ENCODE measurements at places on chromosomes 13 and 19.

GRCh38 chr19:4183967-4184717 lies 1.7 kb downstream of the ANKRD24 start:
- no peak for DNase-seq

DNA sequence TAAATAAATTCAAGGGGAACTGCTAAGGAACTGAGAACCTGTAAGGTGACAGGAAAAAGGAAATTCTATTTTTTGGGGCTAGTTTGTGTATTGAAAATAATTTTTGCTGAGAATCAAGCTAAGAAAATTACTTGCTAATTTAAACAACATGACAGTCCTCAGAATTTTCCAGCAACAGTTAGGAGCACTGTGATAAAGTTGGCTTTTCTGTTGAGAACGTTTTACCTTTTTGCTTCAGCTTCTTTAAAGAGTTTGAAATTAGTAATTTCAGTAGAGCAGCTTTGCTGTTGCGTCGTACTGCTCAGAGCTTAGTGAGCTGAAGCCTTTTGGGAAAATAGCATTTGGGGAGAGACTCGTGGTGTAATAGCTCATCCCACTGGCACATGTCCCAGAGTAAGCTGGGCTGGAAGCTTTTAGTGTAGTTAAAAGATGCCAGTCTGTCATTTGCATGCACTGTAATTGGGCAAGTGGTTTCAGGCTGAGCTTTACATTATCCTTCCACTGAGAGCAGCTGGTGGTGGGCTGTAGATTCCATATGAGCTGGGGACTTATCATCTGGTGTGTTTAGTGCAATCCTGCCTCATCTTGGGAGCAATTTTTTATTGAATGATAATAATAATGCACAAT lies 69.8 kb downstream of the LRCH1 start:
- no peak for DNase-seq

DNA sequence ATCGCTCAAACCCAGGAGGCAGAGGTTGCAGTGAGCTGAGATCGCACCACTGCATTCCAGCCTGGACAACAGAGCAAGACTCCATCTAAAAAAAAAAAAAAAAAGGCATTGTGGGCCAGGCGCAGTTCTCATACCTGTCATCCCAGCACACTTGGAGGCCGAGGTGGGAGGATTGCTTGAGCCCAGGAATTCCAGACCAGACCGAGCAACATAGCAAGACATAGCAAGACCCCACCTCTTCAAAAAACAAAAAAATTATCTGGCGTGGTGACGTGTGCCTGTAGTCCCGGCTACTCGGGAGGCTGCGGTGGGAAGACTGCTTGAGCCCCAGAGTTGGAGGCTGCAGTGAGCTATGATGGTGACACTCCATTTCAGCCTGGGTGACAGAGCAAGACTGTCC lies 18.0 kb downstream of the PIP5K1C start:
- no peak for DNase-seq

GRCh38 chr19:49440439-49441209 lies 703 bp downstream of the SLC17A7 start:
- DNase-seq, result no peak

- DNase-seq, result peak; percentile 66
Measured at GRCh38 chr19:1503089-1503924, 9.5 kb downstream of the ADAMTSL5 start.

DNA sequence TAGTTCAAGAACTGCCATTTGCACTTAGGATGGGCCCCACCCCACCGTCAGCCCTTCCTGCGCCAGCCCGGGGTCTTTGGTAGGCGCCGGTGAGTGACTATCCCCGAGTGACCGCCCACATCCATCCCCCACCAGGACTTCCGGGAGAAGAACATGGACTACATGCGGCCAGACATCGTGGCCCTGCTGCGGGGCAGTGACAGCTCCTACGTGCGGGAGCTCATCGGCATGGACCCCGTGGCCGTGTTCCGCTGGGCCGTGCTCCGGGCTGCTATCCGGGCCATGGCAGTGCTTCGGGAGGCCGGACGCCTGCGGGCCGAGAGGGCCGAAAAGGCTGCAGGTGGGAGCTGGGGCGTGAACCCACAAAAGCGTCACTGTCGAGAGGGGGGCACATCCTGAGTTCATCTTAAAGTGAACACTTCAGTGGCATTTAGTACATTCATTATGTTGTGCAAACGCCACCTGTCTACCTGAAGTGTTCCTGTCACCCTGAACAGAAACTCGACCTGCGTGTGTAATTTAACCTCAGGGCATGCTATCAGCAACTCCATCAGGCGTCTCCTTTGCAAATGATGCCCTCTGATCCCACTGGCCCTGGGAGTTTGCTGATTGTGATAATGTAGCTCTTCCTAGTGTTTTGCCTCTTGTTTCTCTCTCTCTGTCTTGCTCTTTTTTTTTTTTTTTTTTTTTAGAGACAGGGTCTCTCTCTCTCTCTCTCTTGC lies 42.4 kb upstream of the USE1 start:
- no peak for DNase-seq

- no peak for DNase-seq
Measured at GRCh38 chr19:5337126-5337525, 3.5 kb downstream of the PTPRS start.

GRCh38 chr19:28417361-28417760 lies 795.6 kb downstream of the UQCRFS1 start:
- DNase-seq, result no peak

DNA sequence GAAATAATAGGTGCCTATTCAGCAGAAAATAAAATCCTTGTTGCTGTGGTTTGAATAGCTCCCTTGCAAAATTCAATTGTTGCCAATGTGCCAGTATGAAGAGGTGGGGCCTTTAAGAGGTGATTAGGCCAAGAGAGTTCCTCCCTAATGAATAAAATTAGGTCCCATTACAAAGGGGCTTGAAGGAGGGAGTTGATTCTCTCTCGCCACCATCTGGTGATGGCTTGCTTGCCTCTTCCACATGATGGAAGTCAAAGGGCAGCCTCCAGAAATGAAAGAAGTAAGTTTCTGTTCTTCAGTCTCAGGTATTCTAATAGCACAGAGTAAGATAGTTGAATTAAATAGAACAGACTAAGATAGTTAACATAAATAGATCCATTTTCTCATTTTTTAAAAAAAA lies 3.0 kb upstream of the EEF1AKMT1 start:
- no peak for DNase-seq

DNA sequence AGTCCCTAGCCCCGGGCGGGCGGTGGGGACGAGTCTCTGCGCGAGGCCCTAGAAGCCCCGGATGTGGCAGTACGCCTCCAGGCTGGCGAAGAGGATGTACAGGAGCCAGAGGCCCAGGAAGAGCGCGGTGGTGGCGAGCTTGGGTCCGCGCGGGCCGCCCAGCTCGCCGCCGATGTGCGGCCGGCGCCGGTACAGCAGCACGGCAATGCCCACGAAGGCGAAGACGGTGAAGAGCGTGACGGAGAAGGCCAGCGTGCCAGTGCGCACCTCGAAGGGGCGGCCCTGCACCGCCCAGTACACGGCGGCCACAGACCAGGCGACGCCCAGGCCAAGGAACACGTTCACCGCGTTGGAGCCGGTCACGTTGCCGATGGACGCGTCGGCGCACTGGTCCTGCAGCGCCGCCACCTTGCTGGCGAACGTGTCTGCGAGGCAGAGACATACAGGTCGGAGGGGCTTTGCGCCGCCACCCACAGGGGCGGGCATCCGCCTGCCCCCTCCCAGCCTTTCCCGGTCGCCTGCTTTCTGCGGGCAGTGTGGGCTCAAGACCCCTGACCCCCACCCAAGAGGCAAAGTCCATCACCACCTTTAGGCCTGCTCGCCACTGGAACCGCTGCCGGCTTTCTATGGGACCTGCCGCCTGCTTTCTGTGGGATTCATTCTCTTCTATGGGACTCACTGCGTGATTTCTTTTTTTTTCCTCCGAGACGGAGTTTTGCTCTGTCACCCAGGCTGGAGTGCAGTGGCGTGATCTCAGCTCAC lies 10.9 kb upstream of the MEIS3 start:
- no peak for DNase-seq

- no peak for DNase-seq
Measured at GRCh38 chr13:36918246-36919131, 1.5 kb downstream of the SMAD9 start.

GRCh38 chr13:111344471-111345191 lies 24.2 kb downstream of the TEX29 start:
- DNase-seq, result peak; percentile 68

DNA sequence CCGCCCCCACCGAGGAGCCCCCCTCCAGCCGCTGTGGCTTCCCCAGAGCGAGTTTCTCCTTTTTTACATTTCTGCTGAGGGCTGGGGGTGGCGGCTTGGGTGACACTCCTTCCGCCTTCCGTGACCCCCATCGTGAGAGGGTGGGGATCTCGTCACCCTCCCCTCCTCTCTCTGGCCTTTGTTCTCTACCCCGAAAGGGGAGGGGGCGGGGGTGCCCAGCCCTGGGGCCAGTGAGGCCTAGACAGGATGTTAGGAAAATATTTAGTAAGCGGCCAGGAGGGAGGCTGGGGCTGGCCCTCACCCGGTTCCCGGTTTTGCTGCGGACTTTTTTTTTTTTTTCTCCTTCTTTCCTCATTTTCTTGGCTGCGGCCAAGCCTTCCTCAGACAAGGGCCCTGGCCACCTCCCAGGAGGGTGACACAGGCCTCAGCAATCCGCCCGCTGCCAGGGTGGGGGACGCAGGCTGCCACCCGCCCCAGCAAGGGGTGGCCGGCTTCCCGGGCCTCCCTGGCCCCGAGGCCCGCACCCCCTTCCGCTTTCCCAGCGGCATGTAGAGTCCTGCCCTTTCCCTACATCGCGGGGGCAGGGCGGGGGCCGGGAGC lies 3.9 kb downstream of the MIDN start:
- DNase-seq, result peak; percentile 38

- no peak for DNase-seq
Measured at GRCh38 chr19:38543807-38544568, 73.8 kb downstream of the MAP4K1 start.

DNA sequence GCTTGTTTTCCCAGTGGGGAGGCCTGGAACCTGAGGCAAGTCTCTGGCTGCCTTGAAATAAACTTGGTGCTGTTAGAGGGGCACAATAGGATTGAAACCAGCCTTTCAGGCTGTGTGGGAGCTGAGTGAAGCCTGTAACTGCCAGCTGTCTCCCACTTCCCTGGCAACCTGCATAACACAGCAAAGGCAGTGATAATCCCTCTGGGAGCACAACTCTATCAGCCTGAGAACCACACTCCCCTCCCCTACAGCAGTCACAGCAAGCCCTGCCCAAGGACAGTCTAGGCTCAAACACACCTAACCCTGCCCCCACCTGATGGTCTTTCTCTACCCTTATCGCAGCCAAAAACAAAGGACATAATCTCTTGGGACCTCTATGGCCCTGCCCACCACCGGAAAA lies 683.8 kb upstream of the ATXN8OS start:
- no peak for DNase-seq
